ENCODE measurements at places on chromosomes 12 and 14.

GRCh38 chr12:114045349-114045748 is 79.2 kb upstream of the RBM19 start:
- no peak for DNase-seq

DNA sequence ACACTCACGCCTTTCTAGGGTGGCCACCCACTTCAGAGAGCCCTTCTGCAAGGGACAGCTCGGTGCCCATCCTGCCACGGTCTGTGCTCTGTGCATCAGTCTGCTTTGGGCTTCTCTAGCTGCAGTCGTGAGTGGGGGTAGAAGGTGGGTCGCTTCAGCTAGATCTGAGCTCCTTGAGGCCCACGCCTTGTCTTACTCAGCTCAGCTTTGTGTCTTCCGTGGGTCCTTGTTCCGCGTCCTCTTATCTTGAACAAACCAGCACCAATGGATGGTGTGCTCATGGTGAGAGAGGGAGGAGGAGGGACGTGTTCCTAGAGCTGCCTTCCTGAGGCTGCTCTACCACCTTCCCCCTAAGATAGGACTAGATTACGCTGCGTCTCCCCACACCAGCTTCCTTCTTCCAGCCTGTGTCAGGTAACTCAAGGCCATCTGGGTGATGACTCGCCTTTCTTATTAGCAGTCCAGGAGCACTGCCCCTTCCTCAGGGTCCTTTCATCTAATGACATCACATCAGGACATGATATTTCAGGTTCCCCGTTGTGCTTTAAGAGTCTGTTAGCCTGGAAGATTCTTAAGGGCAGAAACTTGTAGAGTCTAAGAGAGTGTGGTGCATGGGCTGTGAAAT is 118.8 kb downstream of the TSPAN9 start:
- no peak for DNase-seq

DNA sequence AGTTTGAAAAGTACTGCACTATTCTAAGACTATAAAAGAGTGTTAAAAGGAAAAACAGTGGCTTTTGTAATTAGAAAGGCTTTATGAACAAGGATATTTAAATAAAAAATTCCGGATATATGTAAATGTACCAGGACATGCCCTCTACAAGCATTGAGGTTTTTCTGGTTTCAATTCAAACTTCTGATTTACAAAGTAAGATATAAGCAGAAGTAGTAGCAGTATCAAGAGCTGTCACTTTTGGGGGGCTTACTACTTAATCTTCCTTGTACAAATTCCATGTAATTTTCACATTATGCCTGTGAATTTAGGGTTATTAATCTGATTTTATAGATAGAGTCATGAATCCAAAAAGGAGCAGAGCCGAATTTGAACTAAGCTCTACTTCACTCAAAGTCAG is 170.3 kb upstream of the ATP2B1 start:
- no peak for DNase-seq

GRCh38 chr14:55579724-55580469 is at the start of gene KTN1:
KTN1 (plus strand) TSS chr14:55580207; CDS start chr14:55612049, 31,842 bp downstream.
- DNase-seq: peak; percentile 62

GRCh38 chr14:99231161-99231849 is 40.7 kb downstream of the BCL11B start:
- no peak for DNase-seq

GRCh38 chr14:72744416-72745120 is 149.3 kb downstream of the DPF3 start:
- no peak for DNase-seq

- no peak for DNase-seq
Observed at GRCh38 chr12:48997719-48998496, 1.3 kb downstream of the DDN start.

GRCh38 chr12:20629414-20630156 is 65.5 kb upstream of the SLCO1C1 start:
- no peak for DNase-seq

DNA sequence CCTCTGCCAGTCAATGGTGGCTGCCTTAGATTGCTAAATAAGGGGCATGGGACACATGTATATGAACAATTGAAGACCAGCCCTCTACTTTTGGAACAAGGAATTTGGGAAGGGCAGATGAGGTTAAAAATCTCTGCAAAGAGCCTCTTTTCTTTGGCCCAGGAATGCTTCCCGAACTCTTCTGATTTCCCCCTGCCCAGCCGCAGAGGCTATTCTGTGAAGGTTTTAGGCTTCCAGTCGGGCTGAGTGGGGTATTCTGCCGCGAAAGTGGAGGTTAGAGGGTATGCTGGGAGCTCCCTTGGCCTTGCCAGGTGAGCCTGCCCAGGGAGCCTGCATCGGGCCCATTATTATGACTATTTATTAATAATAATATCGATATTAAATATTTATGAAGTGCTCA is 1.2 kb downstream of the POU6F1 start:
- no peak for DNase-seq

- DNase-seq: no peak
Observed at GRCh38 chr14:91032248-91032647, 28.2 kb downstream of the RPS6KA5 start.

GRCh38 chr14:96139879-96140278 is 64.8 kb upstream of the BDKRB2 start:
- no peak for DNase-seq

DNA sequence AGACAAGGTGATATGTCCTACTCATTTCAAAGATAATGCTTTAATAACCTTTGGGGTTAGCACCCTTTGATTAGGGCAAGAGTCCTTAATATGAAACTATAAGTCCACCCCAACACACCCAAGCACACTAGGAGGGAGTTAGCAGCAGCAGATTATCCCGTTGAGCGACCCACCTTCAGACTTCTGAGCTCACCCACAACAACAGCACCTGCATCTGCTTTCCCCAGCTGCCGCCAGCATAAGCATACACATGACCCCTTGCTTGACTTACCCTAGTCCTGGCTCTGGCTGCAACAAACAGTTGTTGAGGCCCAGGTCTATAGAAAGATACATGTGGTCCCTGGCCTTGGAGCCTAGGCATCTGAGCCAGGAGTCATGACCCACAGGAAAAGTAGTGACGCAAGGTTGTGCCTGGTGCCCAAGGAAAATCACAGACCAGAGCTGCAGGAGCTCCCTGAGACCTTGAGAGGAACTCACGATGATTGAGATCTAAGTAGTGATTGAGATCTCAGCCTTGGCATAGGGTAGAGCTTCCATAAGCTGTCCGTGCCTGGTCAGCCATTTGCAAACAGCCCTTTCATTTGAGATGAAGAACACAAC is 19.0 kb downstream of the ZDHHC22 start:
- DNase-seq: no peak

- no peak for DNase-seq
Observed at GRCh38 chr14:22535126-22535525, 53.9 kb downstream of the DAD1 start.

DNA sequence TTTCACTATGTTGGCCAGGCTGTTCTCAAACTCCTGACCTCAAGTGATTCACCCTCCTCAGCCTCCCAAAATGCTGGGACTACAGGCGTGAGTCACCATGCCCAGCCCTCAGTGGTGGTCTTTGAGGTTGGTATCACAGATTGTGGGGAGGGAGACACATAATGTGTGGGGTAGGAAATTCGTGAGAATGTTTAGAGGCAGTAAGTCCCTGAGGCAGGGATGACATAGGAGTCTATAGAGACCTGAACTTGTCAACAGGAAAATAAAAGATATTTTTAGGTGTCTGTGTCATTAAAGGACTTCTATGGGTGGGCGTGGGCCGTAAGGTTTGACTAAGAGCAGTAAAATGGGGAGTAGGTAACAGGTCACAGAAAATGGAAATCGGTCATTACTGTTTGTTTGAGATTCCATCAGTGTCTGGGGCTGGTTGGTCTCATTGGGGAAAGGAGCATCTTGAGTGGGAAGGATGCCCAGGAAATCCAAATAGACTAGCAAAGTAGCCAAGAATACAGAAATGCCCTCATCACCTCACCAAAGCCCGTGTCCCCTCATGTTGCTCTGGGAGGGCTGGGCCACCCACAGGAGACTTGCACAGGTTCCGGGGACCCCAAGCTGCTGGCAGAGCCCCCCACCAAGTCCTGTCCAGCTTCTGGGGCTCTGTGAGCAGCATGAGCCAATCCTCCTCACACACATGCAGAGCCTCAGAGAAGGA is 63.6 kb upstream of the BCL2L14 start:
- peak; percentile 77 for DNase-seq

DNA sequence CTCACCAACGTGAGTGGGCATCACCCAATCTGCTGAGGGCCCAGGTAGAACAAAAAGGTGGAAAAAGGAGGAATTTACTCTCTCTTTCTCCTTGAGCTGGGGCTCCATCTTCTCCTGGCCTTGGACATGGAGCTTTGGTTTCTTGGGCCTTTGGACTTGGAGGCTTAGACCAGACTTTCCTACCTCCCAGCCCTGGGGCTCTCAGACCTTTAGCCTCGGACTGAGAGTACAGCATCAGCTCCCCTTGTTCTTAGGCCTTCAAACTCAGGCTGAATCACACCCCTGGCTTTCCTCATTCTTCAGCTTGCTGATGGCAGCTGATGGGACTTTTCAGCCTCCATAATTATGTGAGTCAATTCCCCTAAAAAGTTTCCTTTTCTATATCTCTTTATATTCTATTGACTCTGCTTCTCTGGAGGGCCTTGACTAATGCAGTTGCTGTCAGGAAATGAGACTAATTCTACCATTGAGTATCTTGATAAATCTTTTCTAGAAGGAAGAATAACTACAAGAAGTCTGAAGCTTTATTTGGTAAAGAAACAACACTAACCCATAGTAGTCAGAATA is 15.9 kb upstream of the CLEC4E start:
- no peak for DNase-seq
